ENCODE measurements at places on chromosomes 2 and 18. TPM values are rescaled to one million over a fixed set of nuclear protein-coding genes. Genes with fewer than 3 reads are reported as not detected.

The ABCG5 gene
- not detected for total RNA-seq

The RAX gene
- total RNA-seq, result not detected

The CNTNAP5 gene
- total RNA-seq, result not detected

The HRH4 gene
- 0.21 TPM for total RNA-seq

The TRIM43 gene
- not detected for total RNA-seq

The C2orf68 gene
- total RNA-seq, result 11.9 TPM

The TFPI gene
- 1.0 TPM for total RNA-seq

The SLC4A5 gene
- total RNA-seq, result under 0.01 TPM

The IL36B gene
- under 0.01 TPM for total RNA-seq

The E2F6 gene
- 13.7 TPM for total RNA-seq

The PDCD1 gene
- not detected for total RNA-seq

The ODC1 gene
- total RNA-seq, result 495 TPM

The IL1A gene
- total RNA-seq, result 387 TPM

The TEX44 gene
- total RNA-seq, result not detected

The CFAP221 gene
- total RNA-seq, result not detected

The ZNF385B gene
- not detected for total RNA-seq

The FER1L5 gene
- total RNA-seq, result under 0.01 TPM

The C1QL2 gene
- not detected for total RNA-seq

The ETAA1 gene
- 12.6 TPM for total RNA-seq

The AQP12A gene
- total RNA-seq, result not detected

The GFPT1 gene
- 118 TPM for total RNA-seq

The TCF23 gene
- total RNA-seq, result not detected

The PPP1R7 gene
- 39.6 TPM for total RNA-seq

The UGT1A10 gene
- not detected for total RNA-seq

The DDX1 gene
- total RNA-seq, result 65.3 TPM

The GULP1 gene
- total RNA-seq, result 38.7 TPM

The FSHR gene
- not detected for total RNA-seq

The CDH19 gene
- under 0.01 TPM for total RNA-seq

The NTSR2 gene
- not detected for total RNA-seq

The SP5 gene
- total RNA-seq, result not detected

The CD8B2 gene
- not detected for total RNA-seq

The KLHL29 gene
- 9.9 TPM for total RNA-seq

The ALPP gene
- total RNA-seq, result not detected

The KLHL41 gene
- under 0.01 TPM for total RNA-seq

The RNF152 gene
- 24.6 TPM for total RNA-seq

The SERPINB2 gene
- 182 TPM for total RNA-seq

The HOXD9 gene
- not detected for total RNA-seq

The MC5R gene
- total RNA-seq, result not detected

The FBXO41 gene
- 2.4 TPM for total RNA-seq

The RAB6C gene
- under 0.01 TPM for total RNA-seq

The LMAN2L gene
- 25.3 TPM for total RNA-seq

The IL1R2 gene
- 1.7 TPM for total RNA-seq

The TTN gene
- total RNA-seq, result under 0.01 TPM

The UGT1A6 gene
- 5.5 TPM for total RNA-seq

The HOXD13 gene
- total RNA-seq, result not detected

The KIF5C gene
- under 0.01 TPM for total RNA-seq

Data from nasal cavity respiratory epithelium epithelial cell of viscerocranial mucosa (primary cell).